ENCODE measurements at places on chromosomes 11 and 22. TPM values are rescaled to one million over a fixed set of nuclear protein-coding genes. Genes with fewer than 3 reads are reported as not detected.

The NTM gene
- total RNA-seq, result 1.6 TPM

GRCh38 chr11:82750643-82751139 is 17.0 kb upstream of the FAM181B start:
- no peak overlapping the region for H3K4me3 ChIP-seq
- no peaks in the 10 kb centered on the region for H3K4me1 ChIP-seq
- DNase-seq, result no peak
- H3K27ac ChIP-seq, result no peak overlapping the region
- H3K27me3 ChIP-seq, result no peaks in the 10 kb centered on the region
- no peaks in the 10 kb centered on the region for H3K36me3 ChIP-seq

DNA sequence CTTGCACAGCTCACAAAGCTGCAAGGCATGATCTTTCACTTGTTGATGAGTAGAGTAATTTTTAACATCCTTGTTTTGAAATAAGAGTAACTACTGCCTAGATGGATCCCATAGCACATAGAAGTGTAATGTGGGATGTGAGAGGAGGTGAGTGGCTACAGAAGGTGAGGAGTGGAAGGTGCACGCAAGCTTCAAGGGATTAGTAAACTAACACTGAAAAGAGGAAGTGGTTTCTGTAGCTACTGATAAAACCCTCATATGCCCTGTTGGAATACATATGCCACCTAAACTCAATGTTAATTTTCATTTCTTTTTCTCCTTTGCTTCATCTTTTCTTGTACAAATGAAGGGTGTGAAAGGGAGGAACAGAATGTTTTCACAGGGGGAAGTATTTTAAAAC is 22.0 kb upstream of the CTSC start:
- DNase-seq, result no peak
- no peaks in the 10 kb centered on the region for H3K4me1 ChIP-seq
- H3K4me3 ChIP-seq, result no peak overlapping the region
- no peaks in the 10 kb centered on the region for H3K27me3 ChIP-seq
- no peaks in the 10 kb centered on the region for H3K36me3 ChIP-seq

- H3K4me1 ChIP-seq, result no peaks in the 10 kb centered on the region
- no peaks in the 10 kb centered on the region for H3K27me3 ChIP-seq
- no peak for DNase-seq
- no peak overlapping the region for H3K4me3 ChIP-seq
These were observed 24.7 kb downstream of the TNRC6B start for GRCh38 chr22:40202225-40202944.

DNA sequence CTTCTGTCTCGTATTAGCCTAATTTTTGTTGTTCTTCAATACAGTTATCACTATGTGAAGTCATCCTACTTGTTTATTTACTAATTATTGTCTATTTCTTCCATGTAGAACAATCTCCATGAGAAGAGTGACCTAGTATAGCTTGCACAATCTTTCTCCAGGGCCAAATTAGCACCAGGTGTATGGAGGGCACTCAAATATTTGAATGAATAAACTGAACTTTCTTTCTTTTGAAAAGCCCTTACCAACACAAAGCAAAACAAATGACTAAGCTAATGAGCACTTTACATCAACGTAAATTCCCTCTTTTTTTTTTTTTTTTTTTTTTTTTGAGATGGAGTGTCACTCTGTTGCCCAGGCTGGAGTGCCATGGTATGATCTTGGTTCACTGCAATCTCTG is 34.2 kb downstream of the ABTB2 start:
- H3K36me3 ChIP-seq, result no peaks in the 10 kb centered on the region
- no peak overlapping the region for H3K27ac ChIP-seq
- no peaks in the 10 kb centered on the region for H3K27me3 ChIP-seq

- H3K27ac ChIP-seq, result no peak overlapping the region
- H3K4me3 ChIP-seq, result peak overlapping the region; percentile 0
- no peaks in the 10 kb centered on the region for H3K27me3 ChIP-seq
- DNase-seq, result no peak
- peaks cover 3% of the 10 kb centered on the region for H3K4me1 ChIP-seq
These were observed 2.0 kb downstream of the PRCP start for GRCh38 chr11:82898241-82898640.

DNA sequence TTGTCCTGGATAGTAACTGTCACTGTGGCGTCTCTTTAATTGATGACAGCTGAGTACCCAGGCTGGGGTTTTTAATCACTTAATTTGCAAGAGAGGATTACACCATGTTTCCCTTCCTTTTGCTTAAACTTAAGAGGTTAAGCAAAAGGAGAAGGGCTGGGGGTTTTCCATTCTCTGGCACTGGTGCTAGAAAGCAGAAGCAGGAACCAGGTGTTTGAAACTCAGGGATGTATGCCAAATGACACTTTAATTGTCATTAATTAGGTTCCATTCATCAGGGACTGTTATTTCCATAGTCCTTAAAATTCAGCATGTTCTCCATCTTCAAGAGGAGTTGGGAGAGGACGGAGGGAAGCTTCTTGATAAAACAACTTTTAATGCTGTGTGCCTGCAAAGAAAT is 746.2 kb downstream of the NELL1 start:
- no peak overlapping the region for H3K4me3 ChIP-seq
- H3K36me3 ChIP-seq, result no peaks in the 10 kb centered on the region
- no peak for DNase-seq
- H3K27ac ChIP-seq, result no peak overlapping the region
- H3K4me1 ChIP-seq, result no peaks in the 10 kb centered on the region
